ENCODE measurements at places on chromosomes 6 and 20. TPM values are rescaled to one million over a fixed set of nuclear protein-coding genes. Genes with fewer than 3 reads are reported as not detected.

DNA sequence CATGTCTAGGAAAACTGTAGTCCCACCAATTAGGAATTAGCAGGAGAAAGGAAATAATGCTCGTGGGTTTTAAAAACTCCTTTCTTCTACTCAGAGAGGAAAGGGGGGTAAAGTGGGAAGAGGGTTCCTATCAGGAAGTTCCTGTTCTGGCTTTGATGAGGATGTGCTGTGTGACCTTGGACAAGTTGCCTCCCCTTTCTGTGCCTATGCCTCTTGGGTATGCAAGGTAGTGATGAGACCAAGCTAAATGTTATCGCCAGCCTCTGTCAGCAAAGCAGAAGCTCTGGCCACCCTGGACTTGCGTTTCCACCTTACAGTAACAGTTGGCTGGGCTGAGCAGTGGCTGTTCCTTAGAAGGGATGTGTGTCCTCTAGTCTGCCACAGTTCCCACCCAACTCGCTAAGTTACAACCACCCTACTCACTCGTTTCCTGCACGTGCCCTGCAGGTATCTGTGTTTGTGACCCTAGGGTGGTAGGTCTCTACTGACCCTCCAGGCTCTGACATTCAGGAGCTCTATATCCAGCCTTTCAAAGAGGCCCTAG is 110.0 kb downstream of the PREX1 start:
- DNase-seq: no peak

- no peak for DNase-seq
Observed at GRCh38 chr6:139337001-139337400, 37.4 kb downstream of the CITED2 start.

Gene LHFPL5
- total RNA-seq: not detected

GRCh38 chr20:48669946-48670605 is 157.7 kb downstream of the PREX1 start:
- DNase-seq: peak; percentile 30

GRCh38 chr20:37559312-37560027 is 31.8 kb upstream of the BLCAP start:
- DNase-seq: no peak

DNA sequence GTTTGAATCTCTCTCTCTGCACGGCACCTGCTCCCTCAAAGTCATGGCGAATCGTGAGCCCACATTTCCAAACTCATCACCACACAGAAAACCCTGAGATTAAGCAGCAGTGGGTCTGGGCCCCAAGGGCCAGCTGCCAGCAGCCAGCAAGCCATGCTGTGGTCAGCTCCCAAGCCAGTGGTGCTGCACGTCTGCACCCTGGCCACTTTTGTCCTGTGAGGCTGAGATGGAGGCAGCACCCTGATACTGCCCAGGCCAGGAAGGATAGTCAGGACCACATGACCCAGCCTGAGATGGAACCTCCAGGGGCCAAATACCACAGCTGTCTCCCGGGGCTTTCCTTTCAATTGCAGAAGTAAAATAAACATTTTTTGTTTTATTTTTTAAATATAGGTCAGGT is 93.9 kb downstream of the PRND start:
- no peak for DNase-seq

DNA sequence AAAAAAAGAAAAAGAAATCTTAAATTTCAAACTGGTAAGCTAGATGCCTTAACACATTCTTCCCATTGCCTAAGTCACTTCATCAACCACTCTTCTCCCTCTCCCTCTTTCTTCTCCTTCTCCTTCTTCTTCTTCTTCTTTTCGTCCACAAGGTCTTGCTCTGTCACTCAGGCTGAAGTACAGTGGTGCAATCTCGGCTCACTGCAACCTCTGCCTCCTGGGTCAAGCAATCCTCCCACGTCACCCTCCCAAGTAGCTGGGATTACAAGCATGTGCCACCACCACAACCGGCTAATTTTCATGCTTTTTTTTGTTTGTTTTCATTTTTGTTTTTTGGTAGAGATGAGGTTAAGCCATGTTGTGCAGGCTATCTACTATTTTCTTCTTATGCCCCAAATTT is 60.2 kb downstream of the GPR63 start:
- no peak for DNase-seq

Gene RIMS4
- under 0.01 TPM for total RNA-seq

- DNase-seq: no peak
Observed at GRCh38 chr6:33324125-33324524, 6.6 kb upstream of the ZBTB22 start.

Gene MUC22
- not detected for total RNA-seq

GRCh38 chr6:33914645-33915044 is 110.8 kb upstream of the MLN start:
- DNase-seq: no peak

- no peak for DNase-seq
Observed at GRCh38 chr6:42093582-42094329, 43.4 kb downstream of the TAF8 start.

Gene SYNDIG1
- not detected for total RNA-seq

- DNase-seq: no peak
Observed at GRCh38 chr20:20353576-20353975, 14.3 kb upstream of the INSM1 start.

Gene LRRN4
- total RNA-seq: not detected

Gene VWA7
- 0.40 TPM for total RNA-seq

GRCh38 chr6:43123461-43124314 is 47.4 kb upstream of the SRF start:
- DNase-seq: no peak

Gene ENPP1
- total RNA-seq: 0.40 TPM

DNA sequence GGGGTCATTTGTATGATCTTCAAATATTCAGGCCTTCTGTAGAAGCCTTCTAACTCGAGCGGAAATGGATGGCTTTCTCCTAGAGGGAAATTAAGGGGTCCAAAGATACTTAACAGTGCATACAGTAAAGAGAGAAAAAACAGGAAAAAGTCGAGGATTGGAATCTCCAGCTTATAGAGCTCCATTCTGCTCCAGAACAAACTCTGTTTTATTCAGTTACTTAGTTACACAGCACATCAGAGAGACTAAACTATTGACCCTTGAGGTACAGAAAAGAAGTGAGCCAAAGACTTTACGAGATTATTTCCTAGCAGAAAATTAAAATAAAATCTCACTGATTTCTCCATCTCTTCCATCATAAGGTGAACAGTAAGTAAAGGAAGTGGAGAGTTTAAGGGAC is 43.8 kb upstream of the DSE start:
- DNase-seq: no peak

Gene TREM2
- total RNA-seq: not detected

Gene FERMT1
- under 0.01 TPM for total RNA-seq

DNA sequence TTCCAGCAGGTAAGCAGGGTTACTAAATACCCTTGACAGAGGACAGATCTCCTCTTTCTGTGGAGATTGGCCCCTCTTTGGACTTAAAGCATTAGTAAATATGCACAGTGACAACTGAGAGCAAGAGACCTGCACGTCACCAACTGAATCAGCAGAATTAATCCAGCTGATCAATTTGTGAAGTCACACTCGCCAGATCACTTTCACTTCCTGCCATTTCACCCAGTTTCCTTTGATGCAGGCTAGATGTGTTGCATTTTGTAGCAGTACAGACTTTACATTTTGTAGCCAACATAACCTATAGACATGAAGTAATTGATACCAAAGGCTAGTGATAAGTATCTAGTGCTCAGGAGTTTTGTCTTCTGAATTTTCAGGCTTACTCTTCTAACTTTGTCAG is 11.9 kb downstream of the SYNE1 start:
- no peak for DNase-seq

Gene TRIM15
- not detected for total RNA-seq

Gene KIF13A
- total RNA-seq: 23.3 TPM

DNA sequence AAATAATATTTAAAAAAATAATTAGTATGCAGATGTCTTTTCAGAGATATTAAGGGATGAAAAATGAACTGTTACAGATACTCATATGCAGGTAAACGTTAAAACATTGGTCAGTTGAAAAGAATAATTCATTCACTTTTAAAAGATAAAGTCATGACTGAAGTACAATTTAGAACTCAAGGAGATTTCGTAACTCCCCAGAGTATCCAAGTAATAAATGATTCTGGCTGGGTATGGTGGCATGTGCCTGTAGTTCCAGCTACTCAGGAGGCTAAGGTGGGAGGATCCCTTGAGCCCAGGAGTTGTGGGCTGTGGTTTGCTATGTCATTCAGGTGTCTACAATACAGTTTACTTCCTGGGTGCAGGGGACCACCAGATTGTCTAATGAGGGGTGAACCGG is 122.3 kb upstream of the TMEM181 start:
- DNase-seq: no peak

DNA sequence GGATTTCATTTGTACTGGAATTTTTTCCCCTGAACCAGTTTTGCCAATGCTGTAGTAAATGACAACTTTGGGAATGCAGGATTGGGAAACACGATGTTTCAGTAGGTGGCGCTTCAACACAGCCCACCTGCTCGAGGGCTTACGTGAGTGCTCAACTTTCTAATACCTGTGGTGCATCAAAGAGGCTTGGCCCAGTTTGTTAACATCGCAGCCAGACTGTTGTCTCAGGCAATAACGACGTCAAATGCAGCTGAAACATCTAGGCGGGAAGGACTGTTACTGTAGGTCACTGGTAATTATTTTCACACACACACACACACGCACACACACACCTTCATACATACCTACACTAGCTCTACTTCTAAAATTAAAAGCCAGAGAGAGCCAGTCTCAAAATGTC is 815.5 kb upstream of the SLC35B3 start:
- peak; percentile 56 for DNase-seq

Gene HAO1
- total RNA-seq: not detected

Gene TMEM200A
- 0.20 TPM for total RNA-seq

- peak; percentile 85 for DNase-seq
Observed at GRCh38 chr6:32968867-32969684, 682 bp downstream of the BRD2 start.

DNA sequence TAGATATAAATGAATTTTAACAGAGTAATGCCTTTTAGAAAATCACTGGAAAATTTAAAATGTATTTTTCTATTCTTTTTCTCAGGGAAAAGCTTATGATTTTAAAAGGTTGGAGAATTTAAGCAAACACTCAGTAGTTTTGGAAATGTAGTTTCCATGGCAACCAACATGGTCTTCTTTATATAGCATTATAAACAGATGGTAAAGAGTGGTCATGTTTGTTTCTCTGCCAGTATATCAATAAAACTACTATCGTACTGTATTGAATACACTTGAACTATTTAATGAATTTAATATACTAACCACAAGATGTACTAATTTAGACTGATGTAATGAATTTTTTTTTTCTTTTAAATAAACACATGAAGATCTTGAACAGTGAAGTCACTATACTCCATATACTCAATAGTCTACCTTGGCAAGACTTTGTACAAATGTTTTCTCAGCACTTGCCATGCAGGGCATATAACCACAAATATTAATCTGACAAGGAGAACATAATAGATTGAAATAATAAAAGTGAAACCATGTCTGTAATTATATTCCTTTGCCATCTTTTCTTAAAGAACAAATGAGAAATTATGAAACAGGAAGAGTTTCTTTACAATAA is 105.5 kb downstream of the PDSS2 start:
- DNase-seq: no peak

DNA sequence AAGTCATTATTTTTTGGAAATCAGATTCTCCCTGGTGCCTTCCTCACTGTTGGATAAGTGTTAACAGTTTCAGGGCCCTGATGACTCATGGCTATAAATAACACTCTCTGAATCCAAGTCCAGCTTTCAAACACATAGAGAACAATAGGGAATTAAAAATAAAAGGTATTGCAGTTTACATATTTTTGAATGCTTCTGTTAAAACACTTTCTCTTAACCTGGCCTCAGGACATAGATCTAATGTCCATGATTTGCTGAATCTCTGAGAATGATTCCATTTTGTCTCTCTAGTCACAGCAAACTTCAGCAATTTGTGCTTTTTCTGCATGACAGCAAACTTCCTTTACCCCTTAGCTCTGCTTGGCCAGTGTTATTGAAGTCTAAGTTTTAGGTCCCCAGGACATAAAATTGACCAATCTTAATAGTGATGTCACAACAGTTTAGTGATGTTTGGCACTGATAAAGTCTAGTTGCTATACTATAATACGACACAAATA is 1192.4 kb upstream of the CITED2 start:
- peak; percentile 80 for DNase-seq

DNA sequence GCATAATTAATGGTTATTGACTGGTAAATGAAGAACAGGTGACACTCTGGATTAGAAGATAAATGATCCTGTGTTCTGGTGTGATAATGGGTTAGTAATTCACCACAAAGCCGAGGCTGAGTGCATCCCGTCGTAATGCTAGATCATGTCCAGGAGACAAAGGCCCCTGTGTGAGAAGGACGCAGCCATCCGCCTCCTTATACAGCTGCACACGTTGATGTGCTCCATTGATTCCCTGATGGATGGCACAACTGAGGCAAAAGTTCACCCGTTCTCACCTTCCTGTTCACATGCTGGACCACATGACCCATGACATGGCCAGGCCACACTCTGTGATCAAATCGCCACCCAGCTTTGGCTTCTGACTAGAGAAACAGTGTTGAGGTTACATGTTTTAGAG is 136.1 kb downstream of the FOXC1 start:
- no peak for DNase-seq

Gene IMPG1
- not detected for total RNA-seq

Gene TRDN
- not detected for total RNA-seq

DNA sequence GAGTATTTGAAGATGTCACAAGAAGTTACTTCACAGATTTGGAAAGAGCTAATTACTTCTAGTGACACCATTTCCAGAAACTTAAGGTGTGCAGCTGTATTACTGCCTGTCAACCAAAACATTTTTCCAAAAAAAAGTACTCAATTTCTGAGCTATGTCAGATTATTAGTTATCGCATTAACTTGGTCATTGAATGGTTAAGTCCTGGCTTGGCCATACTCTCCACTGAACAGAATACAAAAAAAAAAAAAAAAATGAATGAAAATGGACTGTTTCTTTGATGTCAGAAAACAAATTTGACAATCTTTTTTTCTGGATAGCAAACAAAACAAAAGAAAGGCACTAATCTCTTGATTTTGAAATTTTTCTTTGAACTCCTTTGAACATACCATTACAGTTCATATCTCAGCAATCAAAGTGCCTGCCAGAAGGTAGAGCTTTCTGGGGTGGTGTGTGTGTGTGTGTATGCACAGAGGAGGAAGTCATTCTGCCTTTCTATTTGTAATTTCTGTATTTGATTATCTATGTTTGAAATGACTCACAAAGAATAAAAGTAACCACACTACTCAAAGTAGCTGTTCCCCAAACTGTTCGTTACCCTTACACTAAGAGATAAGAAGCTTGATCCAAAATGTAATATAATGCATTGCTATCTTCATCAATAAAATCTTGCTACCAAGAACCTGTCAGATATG is 210.8 kb upstream of the FUT9 start:
- DNase-seq: no peak

Gene TPX2
- total RNA-seq: 5.8 TPM

- DNase-seq: peak; percentile 74
Observed at GRCh38 chr6:135909737-135910387, 58.4 kb downstream of the PDE7B start.

Gene SLPI
- total RNA-seq: not detected

Gene BHLHE23
- not detected for total RNA-seq

Gene LINC00237
- not detected for total RNA-seq

Gene ITPA
- total RNA-seq: 27.7 TPM
